ENCODE measurements at places on chromosomes 4 and X.

- DNase-seq, result no peak
These were observed 60.9 kb downstream of the SPATA18 start for GRCh38 chr4:52111995-52112394.

DNA sequence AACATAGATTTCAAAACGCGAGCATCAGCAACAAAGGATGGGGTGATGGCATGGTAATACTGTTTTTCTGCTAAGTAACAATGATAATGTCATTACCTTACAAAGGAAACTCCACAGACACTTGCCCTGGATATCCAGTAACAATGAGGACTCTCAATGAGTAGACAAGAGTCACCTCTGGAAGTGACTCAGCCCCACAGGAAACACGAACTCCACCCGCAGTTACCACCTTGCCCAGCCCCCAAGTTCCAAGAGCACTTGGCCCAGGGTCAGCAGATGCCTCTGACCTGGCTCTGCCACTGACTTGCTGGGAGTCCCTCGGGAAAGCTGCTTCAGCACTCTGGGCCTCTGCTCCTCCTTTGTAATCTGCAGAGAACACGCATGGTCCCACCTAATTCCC lies 110.3 kb upstream of the MAP3K15 start:
- DNase-seq, result no peak

DNA sequence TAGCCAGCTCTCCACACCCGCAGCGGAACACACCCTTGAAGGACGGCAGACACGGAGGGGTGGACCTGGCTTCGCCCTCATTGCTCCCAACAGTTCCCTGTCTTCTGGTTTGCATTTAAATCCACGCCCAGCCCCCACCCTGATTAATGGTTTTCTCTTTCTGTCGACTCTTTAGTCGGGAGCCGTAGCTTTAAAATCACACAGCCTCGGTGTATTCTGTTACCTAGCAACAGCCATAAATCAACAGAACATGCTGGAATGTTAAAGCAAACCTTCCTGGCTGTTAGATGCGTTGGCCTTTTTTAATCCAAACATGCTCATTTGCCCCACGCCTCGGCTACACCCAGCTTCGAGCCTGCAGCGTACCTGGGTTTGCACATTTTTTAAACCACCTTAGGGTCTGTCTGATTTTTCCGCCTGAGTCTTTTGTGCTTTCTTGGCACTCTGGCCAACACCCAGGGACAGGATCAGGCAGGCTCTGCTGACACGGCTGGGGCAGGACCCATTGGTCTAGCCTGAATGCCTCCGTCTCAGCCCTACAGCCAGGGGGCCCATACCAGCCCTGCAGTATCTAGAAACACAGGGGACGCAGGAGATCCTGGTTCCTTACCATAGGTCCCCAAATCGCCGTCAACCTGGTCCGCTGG lies 21.4 kb upstream of the PPP2R2C start:
- DNase-seq, result no peak

- no peak for DNase-seq
These were observed 20.9 kb upstream of the XPNPEP2 start for GRCh38 chrX:129717892-129718291.

DNA sequence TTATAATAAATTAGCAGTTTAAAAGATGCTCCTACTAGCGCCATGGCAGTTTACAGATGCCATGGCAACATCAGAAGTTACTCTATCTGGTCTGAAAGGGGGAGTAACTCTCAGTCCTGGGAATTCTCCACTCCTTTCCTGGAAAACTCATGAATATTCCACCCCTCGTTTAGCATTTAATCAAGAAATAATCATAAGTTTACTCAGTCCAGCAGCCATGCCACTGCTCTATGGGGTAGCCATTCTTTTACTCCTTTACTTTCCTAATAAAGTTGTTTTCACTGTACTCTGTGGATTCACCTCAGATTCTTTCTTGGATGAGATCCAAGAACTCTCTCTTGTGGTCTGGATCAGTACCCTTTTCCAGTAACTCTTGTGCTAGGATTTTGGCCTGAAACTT lies 52.3 kb downstream of the GUCY1B1 start:
- DNase-seq, result no peak

DNA sequence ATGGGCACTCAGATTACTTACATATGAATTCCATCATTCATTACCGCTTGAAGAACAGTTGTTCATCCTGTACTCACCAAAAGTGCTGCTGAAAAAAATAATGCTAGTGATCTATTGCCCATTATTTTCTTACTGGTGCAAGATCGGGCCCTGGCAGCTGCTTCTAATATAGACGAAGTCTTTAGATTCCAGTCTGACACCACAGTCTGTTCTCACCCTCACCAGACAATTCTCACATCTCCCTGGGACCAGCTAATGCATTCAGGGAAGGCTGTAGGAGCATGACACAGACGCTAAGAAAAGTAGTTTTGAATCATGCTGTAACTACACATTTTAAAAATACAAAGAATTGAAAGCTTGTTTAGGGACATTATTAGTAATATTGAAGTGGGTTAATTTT lies 13.8 kb downstream of the GEMIN8 start:
- DNase-seq, result no peak

DNA sequence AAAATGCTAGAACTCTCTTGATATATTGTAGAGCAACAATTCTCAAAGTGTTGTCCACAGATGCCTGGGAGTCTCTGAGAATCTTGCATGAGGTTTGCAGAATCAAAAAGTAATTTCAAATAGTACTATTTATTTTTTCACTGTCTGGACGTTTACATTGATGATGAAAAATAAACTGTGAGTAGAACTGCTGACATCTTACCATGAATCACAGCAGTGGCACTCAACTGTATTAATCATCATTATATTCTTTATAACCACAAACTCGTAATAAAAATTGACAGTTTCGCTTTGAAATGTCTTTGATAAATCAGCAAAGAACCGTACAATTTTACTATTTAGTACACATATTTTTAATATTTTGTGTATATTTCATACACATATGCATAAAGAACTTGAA lies 94.5 kb downstream of the NAF1 start:
- DNase-seq, result no peak

DNA sequence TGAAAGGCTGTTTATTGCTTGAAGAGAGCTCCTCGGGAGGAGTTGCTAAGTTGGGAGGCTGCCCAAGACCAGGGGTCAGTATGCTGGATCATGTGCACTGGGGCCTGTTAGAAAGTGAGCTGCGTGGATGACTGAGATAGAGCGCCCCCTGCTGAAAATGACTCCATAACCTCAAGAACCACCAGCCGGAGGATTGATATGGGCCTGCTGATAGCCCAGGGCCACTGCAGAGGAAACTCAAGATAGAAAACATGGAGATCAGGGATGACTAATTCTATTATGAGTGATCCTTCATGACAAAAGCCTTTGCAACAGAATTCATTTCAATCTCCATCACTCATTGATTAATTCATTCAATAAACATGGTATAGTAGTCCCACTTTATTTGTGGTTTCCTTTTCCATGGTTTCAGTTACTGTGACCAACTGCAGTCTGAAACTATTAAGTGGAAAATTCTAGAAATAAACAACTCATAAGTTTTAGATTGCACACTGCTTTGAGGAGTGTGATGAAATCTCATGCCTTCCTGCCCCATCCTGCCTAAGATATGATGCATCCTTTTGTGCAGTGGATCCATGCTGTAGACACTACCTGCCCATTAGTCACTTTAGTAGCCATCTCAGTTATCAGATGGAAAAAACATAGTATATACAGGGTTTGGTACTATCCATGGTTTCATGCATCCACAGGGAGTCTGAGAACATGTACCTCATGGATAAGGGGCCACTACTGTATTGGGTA lies 126.7 kb upstream of the MBNL3 start:
- peak; percentile 13 for DNase-seq

GRCh38 chrX:13693341-13693961 lies 4.5 kb downstream of the RAB9A start:
- DNase-seq, result no peak

GRCh38 chrX:80014141-80014940 lies at the start of gene TBX22:
TSS of gene TBX22 (plus strand) at chrX:80014753. CDS start at chrX:80022270, 7,517 bp downstream.
- DNase-seq, result no peak

- no peak for DNase-seq
These were observed 128.4 kb downstream of the REELD1 start for GRCh38 chr4:146342600-146343192.

DNA sequence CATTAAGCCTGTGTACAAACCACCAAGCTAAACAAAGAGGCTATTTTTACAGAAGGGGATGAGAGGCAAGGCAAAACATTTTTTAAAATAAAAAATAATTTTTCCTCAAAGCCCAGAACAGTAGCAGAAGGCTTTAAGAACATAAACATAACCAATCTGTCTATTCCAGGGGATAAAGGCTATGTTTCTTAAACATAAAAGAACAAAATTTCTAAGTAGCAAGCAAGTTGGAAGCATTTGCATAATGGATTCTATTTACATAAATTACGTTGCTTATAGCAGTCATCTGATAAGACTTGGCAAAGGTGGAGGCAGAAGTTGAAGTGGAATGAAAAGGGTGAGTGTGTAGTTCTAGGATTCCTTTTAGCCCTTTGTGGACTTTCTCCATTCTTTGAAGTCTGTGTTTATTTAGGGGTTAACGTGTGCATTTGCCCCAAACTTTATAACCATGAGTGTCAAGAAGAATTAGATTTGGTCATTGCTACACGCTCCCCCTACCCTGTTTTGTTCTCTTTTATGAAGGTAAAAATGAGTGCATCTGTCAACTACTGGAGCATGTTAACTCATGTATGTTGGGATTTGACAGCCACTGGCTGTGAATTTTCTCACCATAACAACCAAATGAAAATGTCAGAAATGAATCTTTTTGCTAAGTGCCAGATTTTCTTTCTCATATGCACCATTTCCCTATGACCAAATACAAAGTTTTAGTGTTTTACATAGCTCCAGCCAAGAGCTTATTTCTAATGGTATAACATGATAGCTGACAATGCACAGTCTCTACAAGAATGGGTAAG lies 378.4 kb upstream of the IGFBP7 start:
- DNase-seq, result no peak

DNA sequence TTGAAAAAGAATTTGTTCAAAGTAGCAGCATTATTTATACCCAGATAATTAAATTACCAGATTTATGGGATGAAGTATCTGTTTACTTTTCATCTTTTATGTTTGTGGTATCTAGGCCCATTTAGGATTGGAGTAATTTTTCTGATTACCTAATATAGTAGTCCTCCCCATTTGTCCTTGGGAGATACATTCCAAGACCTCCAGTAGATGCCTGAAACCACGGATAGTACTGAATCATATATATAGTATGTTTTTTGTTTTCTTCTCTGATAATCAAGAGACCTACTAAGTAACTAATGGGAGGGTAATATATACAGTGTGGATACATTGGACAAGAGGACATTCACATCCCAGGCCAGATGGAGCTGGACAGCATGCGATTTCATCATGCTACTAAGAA lies 30.7 kb upstream of the PTPN13 start:
- no peak for DNase-seq

DNA sequence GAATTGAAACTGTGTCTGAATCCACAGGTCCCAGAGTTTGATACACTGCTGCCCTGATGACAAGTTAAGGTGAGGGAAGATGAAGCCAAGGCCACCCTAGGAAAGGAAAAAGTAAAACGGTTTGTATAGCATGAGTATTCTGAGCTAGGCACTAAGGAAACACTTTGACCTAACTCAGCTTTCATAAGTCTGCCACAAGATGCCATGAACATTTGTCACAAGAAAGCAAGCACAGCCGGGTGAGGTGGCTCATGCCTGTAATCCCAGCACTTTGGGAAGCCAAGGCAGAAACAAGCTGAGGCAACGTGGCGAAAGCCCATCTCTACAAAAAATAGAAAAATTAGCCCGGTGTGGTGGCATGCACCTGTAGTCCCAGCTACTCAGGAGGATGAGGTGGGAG lies 34.2 kb downstream of the ELOVL6 start:
- DNase-seq, result no peak

DNA sequence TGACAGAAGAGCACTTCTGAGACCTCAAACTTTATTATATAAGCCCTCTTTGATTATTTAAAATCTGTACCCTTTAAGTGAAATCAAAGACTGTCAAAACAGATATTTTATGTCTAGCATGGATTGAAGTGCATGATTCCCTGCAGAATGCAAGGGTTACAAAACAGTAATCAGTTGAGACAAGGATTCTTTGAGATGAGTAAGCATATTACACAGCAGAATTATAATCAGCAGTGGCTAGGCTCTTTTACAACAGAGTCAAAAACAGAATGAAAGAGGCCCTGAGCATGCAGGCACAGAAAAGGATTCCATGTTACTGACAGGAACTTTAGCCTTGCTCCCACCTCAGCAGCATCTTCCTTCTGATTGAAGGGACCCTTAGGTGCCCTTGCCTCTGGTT lies 487.9 kb upstream of the GALNT7 start:
- DNase-seq, result no peak

DNA sequence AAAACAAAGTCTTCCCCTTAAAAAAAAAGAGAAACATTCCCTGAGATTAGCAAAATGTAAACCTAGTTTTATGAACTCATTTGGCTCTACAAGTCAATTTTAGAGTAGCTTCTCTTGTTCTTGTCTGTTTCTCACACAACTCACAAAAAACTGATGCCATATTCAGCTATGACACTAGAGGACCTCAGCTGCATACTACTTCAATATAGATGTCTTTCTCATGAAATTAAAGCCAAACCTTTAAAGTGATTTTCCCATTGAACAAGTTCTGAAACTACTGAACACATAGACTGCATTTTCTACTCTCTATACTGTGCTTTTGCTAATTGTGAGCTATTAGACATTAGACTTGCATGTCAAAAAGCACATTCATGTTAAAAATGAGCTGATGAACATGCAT lies 49.8 kb downstream of the TBCK start:
- no peak for DNase-seq

DNA sequence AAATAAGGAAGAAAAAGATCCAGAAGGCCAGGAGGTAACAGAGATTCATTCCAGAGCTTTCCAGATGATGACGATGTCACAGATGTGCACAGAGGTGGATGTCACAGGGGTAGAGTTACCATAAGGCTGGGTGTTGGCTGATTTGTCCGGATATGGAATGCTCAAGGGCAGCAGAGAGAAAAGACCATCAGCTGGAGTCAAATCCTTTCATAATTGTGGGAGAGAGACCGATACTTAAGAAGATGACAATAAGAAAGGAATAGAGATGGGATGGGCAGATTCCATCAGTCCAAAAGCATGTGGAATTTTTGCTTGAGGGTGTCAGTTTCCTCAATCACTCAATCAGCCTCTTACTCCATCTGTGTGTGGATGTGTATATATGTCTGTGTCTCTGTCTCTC lies 150.4 kb downstream of the CENPC start:
- DNase-seq, result no peak
